ENCODE measurements at places on chromosomes 4 and X.

GRCh38 chr4:53547983-53548382, 43.3 kb downstream of the LNX1 start:
- no peak for DNase-seq

DNA sequence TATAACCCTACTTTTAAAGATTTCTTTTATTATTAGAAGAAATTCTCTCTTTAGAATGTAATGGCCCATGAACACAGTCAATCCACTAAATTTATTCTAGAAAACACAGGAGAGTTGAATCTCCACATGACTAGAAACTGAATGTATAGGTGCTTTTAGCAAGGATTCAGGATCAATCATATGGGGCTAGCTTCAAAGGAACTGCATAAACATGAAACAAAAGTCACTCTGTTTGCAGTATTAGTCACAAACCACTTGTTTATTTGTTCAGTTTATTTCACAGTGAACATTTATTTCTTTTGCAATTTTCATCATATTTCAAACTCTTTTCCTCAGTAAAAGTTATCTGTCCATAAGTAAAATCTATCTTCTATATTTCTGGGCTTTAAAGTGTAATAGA, 1604.6 kb downstream of the PCDH18 start:
- DNase-seq: no peak

DNA sequence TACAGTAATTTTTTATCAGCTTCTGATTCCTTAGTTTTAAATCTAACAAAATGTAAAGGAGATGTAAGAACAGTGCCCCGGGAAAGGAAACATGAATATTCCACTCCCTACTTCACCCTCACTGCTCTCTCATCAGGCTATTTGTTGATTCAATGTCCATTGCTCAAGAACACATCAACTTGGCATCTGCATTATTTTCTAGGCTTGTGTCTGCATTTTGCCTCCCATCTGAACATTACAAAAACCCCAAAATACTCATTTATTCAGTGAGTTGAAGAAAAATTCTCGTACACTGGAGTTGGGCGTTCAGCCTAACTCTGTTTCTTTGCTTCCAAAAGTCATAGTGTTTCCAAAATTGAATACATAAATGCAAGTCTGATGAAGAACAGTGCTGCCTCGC, 25.6 kb downstream of the ARHGAP6 start:
- DNase-seq: no peak

GRCh38 chr4:152220201-152220666, 315.7 kb downstream of the FBXW7 start:
- peak; percentile 69 for DNase-seq

- no peak for DNase-seq
These were observed 13.4 kb upstream of the DHRSX start for GRCh38 chrX:2514131-2514530.

GRCh38 chr4:59518005-59518823, 1681.9 kb upstream of the ADGRL3 start:
- DNase-seq: no peak

DNA sequence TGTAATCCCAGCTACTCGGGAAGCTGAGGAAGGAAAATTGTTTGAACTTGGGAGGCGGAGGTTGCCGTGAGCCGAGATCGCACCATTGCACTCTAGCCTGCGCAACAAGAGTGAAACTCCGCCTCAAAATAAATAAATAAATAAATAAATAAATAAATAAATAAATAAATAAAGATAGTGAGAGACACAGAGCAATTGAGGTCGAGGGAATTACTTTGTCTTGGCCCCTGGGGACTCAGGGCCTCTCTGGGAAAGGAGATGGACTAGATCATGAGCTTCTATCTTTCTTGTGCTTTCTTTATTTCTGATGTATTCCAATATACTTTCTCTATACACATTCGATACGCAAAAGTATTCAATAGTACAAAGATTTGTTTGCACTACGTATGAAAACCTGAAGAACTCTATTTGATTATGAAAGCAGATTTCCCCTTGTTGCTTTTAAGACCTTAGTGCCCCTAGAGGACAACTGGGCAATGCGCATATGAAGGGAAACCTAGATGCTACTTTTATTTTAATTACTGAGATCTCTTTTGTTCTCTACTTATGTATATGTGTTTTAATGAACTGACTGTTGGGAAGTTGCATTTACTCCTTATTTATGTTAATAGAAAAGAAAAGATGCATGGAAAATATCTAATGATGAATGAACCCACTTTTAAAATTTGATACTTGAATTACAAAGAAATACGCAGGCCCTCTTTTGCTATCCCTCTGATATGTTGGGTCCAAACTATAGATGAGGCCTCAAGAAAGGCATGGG, 12.8 kb upstream of the ELOVL6 start:
- no peak for DNase-seq

GRCh38 chrX:153863251-153863991, 22.6 kb downstream of the L1CAM start:
- DNase-seq: no peak

DNA sequence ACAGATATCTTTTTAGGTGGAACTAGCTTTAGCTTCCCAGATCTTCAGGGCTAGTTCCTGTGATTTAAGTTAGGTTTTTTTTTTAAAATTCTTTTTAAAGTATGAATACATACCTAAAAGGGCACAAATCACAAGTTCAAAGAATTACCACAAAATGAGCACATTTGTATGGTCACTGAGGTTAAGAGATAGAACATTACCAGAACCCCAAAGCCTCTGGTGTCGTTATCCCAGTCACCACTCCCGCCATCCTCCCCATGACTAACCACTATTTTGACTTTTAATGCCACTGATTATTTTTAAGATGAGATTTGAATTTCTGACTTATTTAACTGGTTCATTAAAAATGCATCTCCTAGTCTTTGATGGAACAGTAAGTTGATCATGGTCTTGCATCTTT, 5.4 kb downstream of the PGK1 start:
- no peak for DNase-seq

- DNase-seq: no peak
These were observed 13.9 kb downstream of the ANAPC10 start for GRCh38 chr4:145083891-145084605.

DNA sequence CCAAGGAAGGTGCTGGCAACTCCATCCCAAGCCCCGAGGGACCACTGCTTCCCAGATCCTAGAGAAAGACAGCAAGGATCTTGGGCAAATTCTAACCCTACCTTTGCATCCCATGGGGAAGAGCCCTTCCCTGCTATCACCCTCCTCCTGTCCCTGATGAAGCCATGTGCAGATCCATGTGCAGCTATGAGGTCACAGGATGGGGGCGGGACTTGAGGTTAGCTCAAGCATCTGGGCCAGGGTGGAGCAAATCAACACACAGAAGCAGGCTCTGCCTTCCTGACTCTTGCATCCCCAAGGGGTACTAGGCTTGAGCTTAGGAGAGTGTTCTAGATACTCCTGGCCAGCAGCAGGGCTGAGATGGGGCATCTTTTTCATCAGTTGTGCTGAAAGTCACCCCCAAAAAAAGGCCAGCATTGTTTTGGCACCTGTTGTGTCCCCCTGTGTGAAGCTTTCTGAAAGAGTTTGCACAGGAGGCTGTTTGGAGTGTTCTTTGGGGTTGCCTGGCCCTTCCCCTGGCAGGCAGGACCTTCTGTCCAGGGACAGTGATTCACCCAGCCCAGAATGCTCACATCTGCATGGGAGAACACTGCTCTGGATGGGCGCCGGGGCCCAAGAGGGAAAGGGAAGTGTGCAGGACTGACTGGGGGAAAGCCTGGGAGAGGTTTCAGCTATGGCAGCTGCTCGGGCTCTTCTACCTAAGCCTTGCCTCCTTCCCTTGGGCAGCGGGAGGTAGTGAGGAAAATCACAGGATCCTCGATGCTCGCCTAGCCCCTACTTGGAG, 50.8 kb downstream of the PRPS1 start:
- peak; percentile 50 for DNase-seq

- no peak for DNase-seq
These were observed 22.8 kb downstream of the STAP1 start for GRCh38 chr4:67581208-67581857.

- DNase-seq: no peak
These were observed 1.3 kb upstream of the CXorf65 start for GRCh38 chrX:71107762-71108360.

All from activated naive CD4-positive, alpha-beta T cell treated with anti-CD3 and anti-CD28 coated beads, Interleukin-2, amount 50 U/mL, for 72 hours (primary cell).